Occipital lobe (tissue), 3 donors: ENCODE measurements at places on chromosomes 7 and 10. TPM values are rescaled to one million over a fixed set of nuclear protein-coding genes. Genes with fewer than 3 reads are reported as not detected.

GRCh38 chr10:43923328-43923727 lies 274.6 kb upstream of the ZNF32 start:
- DNase-seq = no peak

DNA sequence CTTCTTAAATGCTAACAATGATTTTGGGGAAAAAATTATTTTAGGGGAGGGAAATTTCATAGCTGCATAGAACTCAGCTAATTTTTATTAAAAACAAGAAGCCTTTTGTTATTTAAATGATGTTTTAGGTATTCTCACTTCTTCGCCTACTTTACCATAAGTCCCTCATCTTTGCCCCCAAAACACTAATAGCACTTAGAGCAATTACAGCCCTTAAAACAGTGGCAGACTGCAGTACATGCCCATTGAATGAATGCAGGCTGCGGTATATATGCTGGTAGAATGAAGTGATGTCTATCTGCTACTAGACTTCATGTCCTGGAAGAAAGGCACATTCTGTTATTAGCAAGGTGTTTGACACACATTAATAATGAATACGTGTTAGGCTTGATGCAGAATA lies 2.9 kb upstream of the SPAG6 start:
- DNase-seq = no peak

- DNase-seq = no peak
Measured at GRCh38 chr10:29658984-29659965, 24.5 kb upstream of the SVIL start.

GRCh38 chr7:7519528-7519927 lies 16.1 kb downstream of the COL28A1 start:
- no peak for DNase-seq

- no peak for DNase-seq
Measured at GRCh38 chr7:130918129-130919052, 184.4 kb upstream of the KLF14 start.

GRCh38 chr7:102044641-102044983 lies 227.2 kb downstream of the CUX1 start:
- DNase-seq = no peak

CAMK1D gene
- total RNA-seq = 18.9 TPM

KCNIP2 gene
- total RNA-seq = 6.9 TPM
